GM10248 (cell line): ENCODE measurements at places on chromosomes 2 and 18.
A peak's percentile ranks its signal among the peaks of the same experiment; 100 is the strongest.

- no peak for DNase-seq
These were observed 6.5 kb downstream of the SLC66A3 start for GRCh38 chr2:11161747-11162146.

DNA sequence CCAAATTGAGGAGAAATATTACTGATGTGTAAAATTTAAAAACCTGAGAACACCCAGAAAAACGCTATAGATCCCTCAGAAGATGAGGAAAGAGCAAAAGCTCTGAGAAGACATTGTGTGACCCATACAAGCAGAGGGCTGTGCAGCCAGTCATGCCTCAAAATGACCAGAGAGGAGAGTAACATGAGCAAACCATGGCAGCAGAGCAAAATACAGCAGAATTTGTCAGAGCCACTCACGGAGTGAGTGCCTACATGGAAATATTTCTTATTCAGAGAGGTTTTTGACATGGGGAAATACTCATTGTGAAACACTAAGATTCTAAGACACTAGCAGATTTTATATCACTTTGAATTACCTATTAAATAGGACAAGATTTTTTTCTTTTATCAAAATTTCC is 96.8 kb upstream of the DNAJC10 start:
- no peak for DNase-seq

- DNase-seq: no peak
These were observed 99.0 kb downstream of the DGKD start for GRCh38 chr2:233453111-233453915.

DNA sequence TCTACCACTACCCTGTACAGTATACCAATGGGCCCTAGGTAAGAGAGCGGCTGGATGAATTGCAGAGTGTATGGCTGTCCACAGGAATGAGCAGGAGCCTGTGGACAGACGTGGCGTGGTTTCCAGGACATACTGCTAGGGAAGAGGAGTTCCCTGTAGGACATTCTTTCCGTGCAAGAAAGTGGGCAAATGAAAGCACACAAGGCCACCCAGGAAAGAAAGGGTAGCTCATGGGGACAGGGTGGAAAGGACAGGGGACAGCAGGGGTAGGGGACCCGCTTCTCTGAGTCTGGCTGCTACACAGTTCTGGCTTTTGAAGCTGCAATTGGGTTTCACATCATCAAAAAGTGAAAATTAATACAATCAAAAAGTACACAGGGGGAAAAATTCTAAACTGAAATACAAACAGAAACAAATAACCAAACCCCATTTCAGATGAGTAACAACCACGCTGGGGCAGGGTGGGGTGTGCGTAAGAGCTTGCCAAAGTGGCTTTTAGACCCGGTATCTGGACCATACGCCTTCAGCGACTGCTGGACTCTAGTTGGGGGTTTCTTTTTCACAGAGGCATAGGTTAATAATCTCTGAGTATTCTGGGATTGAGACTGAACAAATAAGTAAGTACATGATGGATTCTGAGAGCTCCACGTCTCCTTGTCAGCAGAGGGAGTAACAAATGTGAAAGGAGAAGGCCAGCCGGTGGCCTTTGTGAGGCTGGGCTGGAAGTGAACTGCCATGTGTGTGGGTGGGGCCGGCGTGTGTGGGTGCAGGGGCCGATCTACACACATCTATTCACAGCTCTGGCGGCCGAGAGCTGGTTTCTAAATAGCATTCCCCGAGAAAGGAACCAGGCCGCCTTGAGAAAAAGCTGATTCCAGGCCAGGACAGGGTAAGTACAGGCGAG is 84.0 kb downstream of the HDAC4 start:
- no peak for DNase-seq

DNA sequence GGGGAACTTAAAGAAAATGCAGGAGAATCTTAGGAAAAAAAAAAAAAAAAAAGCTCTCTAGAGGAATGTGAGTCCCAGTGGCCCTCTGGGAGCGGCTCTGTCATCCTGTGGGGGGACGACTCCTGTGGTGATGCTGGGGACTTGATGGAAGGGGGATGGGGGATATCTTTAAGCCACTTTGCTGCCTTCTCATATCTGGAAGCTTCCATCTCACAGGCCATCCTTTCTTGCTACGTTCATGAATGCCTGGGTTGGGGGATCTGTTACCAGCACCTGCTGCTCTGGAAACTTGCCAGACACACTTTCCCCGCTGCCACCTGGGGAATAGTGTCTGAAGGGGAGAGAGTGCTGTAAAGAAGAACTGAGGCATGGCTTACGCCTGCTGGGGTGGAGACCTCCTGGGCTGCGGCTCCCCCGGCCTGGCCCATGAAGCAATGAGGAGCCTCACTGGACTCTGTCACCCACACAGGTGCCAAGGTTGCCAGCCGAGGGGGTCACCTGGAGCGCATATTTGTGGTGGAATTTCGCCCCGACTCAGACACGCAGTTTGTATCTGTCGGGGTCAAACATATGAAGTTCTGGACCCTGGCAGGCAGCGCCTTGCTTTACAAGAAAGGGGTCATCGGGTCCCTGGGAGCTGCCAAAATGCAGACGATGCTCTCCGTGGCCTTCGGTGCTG is 92.8 kb downstream of the RTN4 start:
- DNase-seq: peak; percentile 8

DNA sequence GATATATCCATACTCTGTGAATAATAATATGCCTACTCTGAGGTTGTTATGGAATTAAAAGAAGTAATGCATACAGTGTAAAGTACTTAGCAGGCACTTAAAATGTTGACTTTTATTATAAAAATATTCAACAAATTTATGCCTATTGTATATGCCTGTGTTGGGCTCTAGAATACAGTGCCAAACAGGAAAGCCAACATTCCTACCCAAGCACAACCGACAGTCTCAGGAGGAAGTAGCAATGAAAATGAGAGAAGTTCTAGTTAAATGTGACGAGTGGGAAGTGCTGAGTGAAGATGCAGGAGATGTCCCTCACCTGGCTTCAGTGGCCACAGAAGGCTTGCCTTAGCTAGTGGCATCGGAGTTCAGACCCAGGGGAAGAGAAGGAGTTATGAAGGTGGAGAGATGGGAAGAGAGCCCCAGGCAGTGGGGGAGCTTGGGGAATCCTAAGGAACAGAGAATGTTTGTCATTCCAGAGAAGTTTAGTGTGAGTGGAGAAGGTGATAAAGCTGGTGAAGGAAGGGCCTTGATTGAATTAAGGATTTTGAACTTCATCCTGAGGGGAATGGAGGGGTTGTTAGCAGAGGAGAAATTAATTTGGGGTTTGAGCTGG is 105.4 kb upstream of the CNGA3 start:
- DNase-seq: no peak

DNA sequence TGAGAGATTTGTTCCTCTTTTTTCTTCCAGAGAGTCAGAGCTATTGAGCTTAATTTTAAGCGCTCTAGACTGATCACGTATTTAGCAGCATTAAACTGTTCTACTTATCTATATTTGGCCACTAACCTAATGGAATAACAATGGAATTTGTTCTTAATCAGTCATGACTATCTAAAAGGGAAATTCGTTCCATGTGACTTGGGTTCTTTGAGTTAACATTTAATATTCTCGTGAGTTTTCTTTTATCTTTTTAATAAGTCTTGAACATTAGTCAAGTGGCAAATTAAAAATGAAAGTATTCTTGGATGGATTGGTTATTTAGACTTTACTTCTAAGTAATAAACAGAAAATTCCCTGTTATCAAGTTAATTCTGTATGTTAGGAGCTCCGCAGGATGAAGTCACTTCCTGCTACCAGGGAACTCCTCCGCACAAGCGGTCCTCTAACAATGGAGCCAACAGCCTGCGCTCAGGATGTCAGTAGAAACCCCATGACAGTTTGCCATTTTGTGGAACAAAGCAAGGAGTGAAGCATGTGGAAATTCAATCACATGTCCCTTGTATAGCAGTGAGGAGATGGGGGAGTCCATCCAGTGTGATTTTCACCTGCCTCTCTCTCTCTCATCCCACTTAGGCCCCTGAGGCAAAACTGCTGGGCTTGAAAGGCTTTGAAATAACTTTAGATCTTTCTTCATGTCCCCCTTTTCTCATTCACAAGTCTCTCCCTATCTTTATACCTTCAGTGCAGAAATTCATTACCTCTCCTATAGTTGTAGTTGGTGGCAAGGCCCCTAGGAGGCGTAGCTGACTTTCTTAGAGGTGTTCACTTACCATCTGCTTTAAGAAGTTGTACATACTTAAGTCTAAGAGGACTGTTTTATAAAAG is 138.1 kb downstream of the WDR7 start:
- peak; percentile 18 for DNase-seq

- DNase-seq: no peak
These were observed 75.0 kb downstream of the SLC66A2 start for GRCh38 chr18:79876497-79876896.

- no peak for DNase-seq
These were observed 53.3 kb downstream of the LONRF2 start for GRCh38 chr2:100268986-100269385.

- no peak for DNase-seq
These were observed 864.2 kb upstream of the LRATD1 start for GRCh38 chr2:13768274-13768673.

DNA sequence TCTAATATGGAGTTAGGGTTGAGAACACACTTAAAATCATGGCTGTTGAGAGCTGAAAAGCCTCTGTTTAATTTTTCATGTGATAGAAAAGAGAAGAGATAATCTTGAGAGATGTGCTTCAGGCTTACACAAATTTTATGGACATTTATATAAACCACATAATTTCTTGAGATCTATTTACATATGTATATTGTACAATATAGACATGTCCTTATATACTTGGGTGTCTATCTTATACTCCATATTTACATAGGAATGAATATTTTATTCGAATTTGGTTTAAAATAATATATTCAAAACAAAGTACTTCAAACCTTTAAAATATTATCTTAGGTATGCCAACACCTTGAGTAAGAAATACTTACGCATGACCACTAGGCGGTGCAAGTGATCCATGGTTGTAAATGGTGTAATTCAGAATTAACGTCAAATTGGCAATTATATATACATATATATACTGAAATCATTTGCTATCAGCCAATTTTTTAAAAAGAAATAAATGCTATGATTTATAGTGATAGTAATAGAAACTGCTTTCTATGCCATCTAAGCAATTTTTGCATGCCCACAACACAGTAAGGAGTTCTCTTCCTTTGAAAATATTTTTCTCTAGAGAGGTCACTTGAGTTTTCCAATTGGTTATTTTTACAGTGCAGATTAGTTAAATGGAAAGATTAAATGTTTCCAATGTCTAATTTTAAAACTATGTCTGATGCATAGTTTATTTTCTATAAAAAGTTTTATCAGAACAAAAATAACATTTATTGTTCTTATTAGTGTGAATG is 37.6 kb upstream of the SPAG16 start:
- DNase-seq: no peak

GRCh38 chr2:8544786-8545694 is 136.8 kb upstream of the ID2 start:
- DNase-seq: peak; percentile 84

- no peak for DNase-seq
These were observed 379.0 kb downstream of the SETBP1 start for GRCh38 chr18:45059695-45060094.

- DNase-seq: peak; percentile 26
These were observed 167.4 kb upstream of the MAP3K20 start for GRCh38 chr2:172908275-172908674.

- DNase-seq: no peak
These were observed 58.0 kb upstream of the LGALSL start for GRCh38 chr2:64396001-64396400.

DNA sequence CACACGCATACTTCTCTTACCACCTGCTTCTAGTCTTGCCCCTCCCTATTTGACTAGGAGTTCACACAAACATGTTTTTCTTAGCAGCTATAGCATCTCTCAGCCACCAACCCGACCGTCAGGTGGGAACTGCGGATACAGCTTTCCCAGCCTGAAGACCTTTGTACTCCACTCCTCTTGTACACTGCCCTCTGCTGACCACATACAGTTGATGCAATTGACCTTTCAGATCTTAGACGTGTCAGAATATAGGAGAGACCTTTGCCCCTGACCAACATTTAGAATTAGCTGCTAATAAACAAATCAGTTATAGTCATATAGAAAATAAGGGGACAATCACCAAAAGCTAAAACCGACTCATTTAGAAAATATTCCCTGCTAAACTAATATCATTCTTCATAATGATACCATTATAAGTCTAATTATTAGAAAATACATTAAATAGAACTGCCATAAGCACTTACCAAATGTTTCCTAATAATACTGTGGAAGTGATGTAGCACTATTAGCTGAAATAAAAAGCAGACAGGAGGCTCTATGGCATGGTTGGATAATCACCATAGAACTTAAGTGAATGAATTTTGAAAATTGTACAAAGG is 208.4 kb downstream of the RAD51AP2 start:
- peak; percentile 39 for DNase-seq

GRCh38 chr2:125405816-125406215 is 1250.1 kb upstream of the GYPC start:
- DNase-seq: no peak

GRCh38 chr2:57728691-57729090 is 317.9 kb upstream of the VRK2 start:
- DNase-seq: no peak

DNA sequence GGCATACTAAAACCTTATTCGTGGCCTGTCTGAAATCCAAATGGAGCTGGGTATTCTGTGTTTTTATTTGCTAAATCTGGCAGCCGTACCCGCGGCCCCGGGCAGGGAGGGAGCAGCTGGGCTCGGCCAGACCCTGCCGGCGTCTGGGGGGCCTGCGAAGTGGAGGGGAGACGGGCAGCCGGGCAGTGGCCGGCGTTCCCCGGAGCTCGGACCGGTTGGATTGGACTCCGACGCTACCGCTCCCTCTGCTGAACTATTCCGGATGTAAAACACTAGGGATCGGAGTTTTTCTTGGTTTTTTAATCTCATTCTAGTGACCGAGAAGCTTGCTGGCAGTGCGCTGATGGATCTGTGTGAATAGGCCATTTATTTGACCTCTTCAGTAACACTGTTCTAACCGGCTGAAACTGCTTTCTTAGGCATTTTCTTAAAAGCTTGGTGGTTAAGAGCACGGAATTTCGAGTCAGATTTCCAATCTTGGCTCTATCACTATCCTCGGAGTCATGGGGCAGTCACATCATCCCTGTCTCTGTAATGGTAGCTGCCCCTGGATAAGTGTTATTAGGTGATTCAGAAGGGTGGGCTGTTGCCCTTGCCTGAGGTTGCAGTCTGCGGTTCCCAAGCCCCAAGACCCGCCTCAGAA is 694 bp downstream of the UNC50 start:
- no peak for DNase-seq

- no peak for DNase-seq
These were observed 239.3 kb downstream of the PRKCE start for GRCh38 chr2:45890819-45891218.

GRCh38 chr2:236818281-236819045 is 248.8 kb downstream of the ACKR3 start:
- DNase-seq: no peak
